Hypothalamus (tissue), 51 donors: ENCODE measurements at places on chromosomes 1 and 21.

- no peak for DNase-seq
Observed at GRCh38 chr1:153734396-153735089, 6.7 kb downstream of the INTS3 start.

DNA sequence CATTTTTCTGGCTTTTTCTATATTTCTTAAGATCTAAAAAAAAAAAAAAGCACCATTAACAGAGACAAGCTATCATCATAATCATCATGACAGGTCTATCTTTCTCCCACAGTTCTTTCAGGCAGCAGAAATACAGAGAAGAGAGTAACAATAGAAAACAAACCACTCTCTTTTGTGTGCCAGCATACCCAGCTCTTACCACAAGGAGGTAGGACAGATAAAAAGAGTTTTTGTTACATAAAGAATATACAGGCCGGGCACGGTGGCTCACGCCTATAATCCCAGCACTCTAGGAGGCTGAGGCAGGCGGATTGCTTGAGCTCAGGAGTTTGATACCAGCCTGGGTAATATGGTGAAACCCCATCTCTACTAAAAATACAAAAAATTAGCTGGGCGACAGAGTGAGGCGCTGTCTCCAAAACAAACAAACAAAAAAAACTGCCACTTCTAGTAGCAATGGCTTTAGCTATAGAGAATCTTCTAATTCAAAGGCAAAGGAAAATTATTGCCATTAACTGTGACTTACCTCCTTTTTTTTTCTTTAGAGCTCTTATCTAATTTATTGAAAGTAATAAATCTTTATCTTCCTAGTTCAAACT lies 39.7 kb downstream of the ANKRD13C start:
- no peak for DNase-seq

GRCh38 chr21:28904961-28905435 lies 87.7 kb downstream of the LTN1 start:
- no peak for DNase-seq

DNA sequence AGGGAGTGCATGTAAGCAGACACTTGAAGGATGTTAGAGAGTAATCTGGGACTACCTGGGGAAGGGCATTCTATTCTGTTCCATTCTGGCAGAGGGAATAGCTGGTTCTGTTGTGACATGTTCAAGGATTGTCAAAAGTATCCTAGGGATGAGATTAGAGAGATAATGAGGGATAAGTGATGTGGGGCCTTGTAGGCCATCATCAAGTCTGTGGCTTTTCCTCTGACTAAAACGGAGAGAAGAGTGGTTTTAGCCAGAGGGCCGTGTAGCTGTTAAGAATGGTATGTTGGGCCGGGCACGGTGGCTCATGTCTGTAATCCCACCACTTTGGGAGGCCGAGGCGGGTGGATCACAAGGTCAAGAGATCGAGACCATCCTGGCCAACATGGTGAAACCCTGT lies 23.6 kb downstream of the TGFB2 start:
- DNase-seq, result no peak

- no peak for DNase-seq
Observed at GRCh38 chr1:109361649-109362048, 36.1 kb downstream of the SORT1 start.

- no peak for DNase-seq
Observed at GRCh38 chr1:87121711-87122163, 206.9 kb upstream of the LMO4 start.

GRCh38 chr1:51916587-51917405 lies 38.3 kb upstream of the NRDC start:
- no peak for DNase-seq

GRCh38 chr1:106360252-106360651 lies 696.2 kb upstream of the PRMT6 start:
- no peak for DNase-seq

GRCh38 chr1:230066031-230066430 lies 1.0 kb upstream of the GALNT2 start:
- no peak for DNase-seq

- no peak for DNase-seq
Observed at GRCh38 chr1:58764294-58764978, 19.4 kb downstream of the JUN start.

- DNase-seq, result no peak
Observed at GRCh38 chr1:176939993-176940392, 224.5 kb downstream of the ASTN1 start.

DNA sequence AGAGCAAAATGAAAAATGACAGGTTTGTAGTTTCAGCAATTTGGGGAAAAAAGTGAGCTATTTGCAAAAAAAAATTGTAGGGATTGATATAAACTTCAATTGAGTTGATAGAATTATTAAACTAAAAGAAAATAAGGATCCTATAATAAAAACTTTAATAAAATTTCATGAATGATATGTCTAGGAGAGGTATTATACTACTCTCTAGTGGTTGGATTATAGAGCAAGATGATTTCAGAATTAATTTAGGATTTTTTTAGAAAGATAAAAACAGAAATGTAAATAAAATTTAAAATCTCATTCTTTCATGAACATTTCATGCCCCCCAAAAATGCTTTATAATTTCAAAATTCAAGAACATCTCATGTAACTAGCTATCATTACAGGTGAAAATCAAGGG lies 430.4 kb downstream of the DSCAM start:
- no peak for DNase-seq

- no peak for DNase-seq
Observed at GRCh38 chr1:160858097-160858496, 4.6 kb downstream of the CD244 start.

GRCh38 chr1:24149866-24150233 lies 6.9 kb upstream of the IL22RA1 start:
- DNase-seq, result no peak

GRCh38 chr1:21510113-21510493 lies 880 bp downstream of the ALPL start:
- DNase-seq, result no peak

GRCh38 chr1:69657971-69658370 lies 90.2 kb downstream of the LRRC7 start:
- DNase-seq, result no peak

DNA sequence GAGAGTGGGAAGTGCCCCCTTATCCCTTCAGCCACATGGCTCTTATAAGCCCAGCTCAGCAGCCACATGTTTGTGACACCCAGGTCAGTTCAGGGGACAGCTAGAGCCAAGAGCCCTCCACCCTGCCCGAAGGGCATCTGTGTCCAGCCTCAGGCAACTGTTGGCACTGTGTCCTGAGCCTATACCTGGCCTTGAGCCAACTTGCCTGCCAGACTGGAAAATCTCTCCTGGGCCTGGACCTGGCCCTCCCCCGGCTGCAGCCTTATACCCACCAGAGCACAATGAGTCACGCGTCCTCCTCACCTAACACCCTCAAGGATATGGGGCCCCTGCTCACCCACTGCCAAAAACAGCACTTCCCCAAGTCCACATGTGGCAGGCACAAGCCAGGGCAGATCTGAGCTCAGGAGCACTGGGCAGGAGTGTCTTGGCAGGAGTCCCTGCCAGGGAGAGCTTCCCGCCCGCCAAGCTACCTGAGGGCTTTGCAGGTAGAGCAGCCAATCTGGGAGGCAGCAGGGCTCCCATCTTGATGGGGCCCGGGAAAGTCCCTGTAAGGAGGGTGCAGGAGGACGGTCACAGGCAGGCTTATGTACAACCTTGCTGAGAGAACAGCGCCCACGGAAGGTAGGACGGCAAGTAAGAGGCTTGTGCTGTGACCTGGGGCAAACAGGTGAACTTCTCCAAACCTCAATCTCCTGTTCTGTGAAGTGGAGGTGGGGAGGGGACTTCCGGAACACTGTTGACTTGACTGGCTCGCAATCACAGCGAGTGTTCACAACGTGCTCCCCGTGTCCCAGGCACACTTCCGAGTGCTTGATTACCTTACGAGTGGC lies 19.8 kb upstream of the HSPG2 start:
- DNase-seq, result no peak

DNA sequence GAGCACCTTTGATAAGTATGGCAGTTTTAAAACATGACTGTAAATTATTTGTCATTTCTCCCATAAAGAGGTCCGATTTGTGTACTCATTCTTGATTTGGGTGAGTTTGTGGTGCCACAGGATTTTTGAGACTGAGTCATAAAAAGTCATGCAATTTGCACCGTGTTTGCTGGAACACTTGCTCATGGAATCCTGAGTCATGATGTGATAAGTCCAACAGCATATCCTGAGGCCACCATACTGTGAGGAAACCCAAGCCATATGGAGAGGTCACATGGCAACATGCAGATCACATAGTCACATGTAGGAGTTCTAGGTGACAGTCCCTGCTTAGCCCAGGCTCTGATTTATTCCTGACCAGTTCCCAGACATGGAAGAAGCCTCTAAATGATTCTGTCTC lies 40.8 kb upstream of the PRRX1 start:
- no peak for DNase-seq

DNA sequence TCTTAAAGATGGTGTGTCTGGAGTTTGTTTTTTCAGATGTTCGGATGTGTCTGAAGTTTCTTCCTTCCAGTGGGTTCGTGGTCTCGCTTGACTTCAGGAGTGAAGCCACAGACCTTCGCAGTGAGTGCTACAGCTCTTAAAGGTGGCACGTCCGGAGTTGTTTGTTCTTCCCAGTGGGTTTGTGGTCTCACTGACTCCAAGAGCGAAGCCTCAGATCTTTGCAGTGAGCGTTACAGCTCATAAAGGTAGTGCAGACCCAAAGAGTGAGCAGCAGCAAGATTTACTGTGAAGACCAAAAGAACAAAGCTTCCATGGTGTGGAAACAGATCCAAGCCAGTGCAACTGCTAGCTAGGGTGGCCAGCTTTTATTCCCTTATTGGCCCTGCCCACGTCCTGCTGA lies 1430.4 kb upstream of the B3GALT2 start:
- no peak for DNase-seq

GRCh38 chr1:226643177-226643576 lies 94.6 kb downstream of the STUM start:
- DNase-seq, result no peak

GRCh38 chr1:180863158-180863775 lies 49.4 kb upstream of the KIAA1614 start:
- no peak for DNase-seq

DNA sequence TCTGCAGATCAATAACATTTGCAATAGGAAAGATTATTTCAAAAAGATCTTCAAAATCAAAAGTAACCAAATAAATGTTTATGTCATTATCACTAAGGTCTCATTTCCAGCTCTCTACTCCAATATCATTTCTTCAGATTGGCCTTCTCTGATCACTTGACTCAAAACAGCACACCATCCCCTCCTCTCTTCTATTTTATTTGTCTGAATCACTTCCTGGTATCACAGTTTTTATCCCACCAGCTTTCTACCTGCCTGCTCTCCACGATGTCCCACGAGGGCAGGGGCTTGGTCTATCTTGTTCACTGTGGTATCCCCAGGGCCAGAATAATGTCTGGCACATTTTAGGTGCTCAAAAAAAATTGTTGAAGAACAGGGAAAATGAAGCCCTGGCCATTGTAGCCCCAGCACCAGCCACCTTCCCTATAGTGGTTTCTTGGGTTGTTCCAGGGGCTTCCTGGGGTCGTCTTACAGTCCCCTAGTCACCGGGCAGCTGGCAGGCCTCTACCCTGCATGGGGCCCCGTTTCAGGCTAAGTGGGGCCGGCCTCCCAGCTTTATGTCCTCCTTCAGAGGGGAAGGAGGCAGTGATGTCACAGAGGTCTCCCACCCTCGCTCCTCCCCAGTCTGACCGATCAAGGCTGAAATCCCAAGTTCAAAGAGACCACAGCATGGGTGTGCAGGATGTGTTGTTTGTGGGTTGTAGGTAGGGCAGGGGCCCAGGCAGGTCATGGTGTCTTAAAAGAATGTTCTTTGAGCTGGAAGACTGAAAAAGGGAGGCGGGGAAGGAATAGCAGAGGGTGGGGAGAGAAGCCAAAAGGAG lies 3.5 kb upstream of the PADI1 start:
- no peak for DNase-seq

DNA sequence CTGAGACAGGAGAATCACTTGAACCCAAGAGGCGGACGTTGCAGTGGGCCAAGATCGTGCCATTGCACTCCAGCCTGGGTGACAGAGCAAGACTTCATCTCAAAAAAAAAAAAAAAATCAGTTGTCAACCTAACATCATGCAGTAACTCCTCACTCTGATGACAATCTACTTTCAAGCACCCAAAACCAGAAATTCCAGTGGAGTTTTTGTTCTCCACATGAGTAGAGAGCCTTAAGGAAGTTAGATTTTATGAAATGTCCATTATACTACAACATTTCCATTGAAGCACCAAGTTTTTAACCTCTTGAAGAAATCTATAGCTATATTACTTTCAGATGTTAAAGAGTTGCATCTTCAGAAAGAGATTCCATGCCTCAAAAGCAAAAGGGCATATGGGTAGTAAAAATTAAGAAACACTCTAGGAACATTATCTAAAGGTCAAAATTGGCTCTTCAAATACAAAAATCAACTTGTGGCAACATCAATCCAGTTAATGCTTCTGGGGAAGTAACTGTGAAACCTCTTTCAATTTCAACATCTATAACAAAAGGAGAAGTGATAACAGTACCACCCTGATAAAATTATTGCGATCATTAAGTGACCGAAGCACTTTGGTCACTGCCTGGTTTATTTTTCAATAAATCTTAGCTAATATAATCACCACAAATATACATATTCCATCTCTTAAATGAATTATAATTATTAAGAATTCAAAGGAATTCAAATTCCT lies 7.7 kb downstream of the LPGAT1 start:
- DNase-seq, result no peak
